H9 (cell line): ENCODE measurements at places on chromosomes 11 and 22. TPM values are rescaled to one million over a fixed set of nuclear protein-coding genes. Genes with fewer than 3 reads are reported as not detected.

Gene DNAJB7
- total RNA-seq, result not detected in 2 replicates

Gene CNGA4
- total RNA-seq, result 0.11 and 0.20 TPM in 2 replicates

Gene FGF4
- 0.59 and 0.68 TPM in 2 replicates for total RNA-seq

Gene SHISA8
- 0.72 and 1.4 TPM in 2 replicates for total RNA-seq

Gene OR51E2
- not detected in 2 replicates for total RNA-seq

Gene ARHGAP42
- 35.5 and 39.1 TPM in 2 replicates for total RNA-seq

Gene PDE2A
- total RNA-seq, result 3.4 and 4.3 TPM in 2 replicates

Gene IL18
- 0.31 TPM in 1 of 2 replicates, not detected in the other for total RNA-seq

Gene OR2AG1
- not detected in 2 replicates for total RNA-seq

Gene IGLL1
- total RNA-seq, result not detected in 2 replicates

Gene LRP4
- total RNA-seq, result 11.3 and 11.6 TPM in 2 replicates

Gene GP1BB
- 2.4 and 3.4 TPM in 2 replicates for total RNA-seq

GRCh38 chr22:39170825-39171622 lies 18.5 kb upstream of the CBX7 start:
- peak; percentile 89 for DNase-seq

GRCh38 chr11:33006010-33006409 lies 9.7 kb upstream of the DEPDC7 start:
- no peak for DNase-seq

DNA sequence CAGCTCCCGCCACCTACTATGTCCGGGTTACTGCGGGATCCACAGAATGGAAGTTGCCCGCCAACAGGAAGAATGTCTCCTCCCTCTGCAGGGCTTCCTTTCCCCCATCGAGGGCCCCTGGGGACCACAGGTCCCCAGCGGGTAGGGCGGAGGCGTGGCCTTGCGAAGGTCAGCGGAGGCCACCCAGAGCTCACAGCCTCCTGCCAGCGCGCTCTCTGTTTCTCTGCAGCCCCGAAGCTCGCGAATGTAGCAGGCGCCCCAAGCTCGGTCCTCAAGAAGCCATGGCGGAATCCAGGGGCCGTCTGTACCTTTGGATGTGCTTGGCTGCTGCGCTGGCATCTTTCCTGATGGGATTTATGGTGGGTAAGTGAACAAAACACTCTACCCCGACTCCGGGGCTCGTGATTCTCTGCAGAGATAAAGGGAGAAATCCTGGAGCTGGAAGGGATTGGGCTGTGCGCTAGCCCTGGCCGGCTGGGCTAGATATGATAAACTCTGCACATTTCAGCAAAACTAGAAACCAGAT lies at the start of gene NAALAD2:
TSS of gene NAALAD2 (plus strand) at position 186 of the 526 bp plus-strand sequence. CDS start at position 282, 96 bp downstream.
- DNase-seq, result peak; percentile 80

GRCh38 chr11:77081381-77081851 lies 14.6 kb downstream of the CAPN5 start:
- DNase-seq, result no peak

DNA sequence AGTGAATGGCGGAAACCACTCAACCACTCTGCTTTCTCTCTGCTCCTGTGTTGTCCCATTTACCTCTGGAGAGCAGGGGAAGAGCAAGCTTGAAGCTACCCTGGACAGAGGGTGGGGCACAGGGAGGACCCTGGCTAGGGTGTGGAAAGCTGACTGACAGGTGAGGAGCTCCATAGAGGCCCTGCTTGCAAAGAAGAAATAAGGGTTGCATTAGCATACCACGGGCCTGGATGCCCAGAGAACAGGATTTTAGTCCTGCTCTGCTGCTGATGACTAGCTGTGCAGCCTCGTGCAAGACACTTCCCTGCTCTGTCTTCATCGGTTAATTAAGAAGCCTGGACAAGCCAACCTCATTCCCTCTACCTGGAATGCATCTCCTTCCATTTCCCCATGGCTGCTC lies 135.0 kb downstream of the BUD13 start:
- DNase-seq, result no peak

DNA sequence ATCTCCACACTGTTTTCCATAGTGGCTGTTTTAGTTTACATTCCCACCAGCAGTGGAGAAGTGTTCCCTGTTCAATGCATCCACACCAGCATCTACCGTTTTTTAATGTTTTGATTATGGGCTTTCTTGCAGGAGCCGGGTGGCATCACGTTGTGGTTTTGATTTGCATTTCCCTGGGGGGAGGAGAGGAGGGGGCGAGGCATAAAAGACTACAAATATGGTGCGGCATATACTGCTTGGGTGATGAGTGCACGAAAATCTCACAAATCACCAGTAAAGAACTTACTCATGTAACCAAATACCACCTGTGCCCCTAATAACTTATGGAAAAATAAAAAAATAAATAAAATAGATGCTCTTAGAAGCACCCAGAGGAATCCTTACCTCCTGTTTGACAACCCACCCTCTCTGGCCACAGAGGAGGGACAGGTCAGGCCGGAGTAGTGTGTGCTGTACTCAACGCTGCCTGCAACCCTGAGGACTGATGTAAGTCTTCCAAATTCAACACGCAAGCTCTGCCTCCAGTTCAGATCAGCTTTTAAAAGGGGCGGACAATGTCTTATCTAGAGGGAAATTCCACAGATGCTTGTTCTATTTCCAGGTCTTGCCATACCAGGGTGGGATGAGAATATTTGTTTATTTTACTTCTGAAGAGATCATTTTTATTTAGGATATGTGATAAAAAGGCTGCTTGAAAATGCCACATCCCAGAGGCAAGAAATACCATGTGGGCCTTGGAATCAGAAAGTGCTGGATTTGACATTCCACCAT lies 329.6 kb upstream of the B3GAT1 start:
- no peak for DNase-seq

GRCh38 chr11:72353861-72354260 lies 80.5 kb downstream of the CLPB start:
- no peak for DNase-seq

- DNase-seq, result no peak
Observed at GRCh38 chr11:48008951-48009270, 28.6 kb downstream of the PTPRJ start.

DNA sequence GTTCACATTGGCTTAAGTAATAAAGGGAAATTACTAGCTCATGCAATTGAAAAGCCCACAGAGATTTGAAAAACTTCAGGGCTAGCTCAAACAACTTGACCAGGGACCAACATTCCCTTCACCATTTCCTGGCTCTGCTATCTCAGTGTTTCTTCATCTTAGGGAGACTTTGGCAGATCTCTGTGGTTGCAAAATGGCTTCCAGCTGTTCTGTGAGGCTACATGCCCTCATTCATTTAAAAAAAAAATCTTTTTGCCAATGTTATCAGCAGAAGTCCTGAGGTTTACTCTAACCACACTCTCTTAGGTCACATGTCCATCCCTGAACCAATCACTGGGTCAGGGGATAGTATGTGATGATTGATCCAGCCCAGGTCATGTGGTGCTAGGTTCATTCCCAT lies 13.9 kb upstream of the RASSF10 start:
- DNase-seq, result no peak

- DNase-seq, result peak; percentile 69
Observed at GRCh38 chr11:98455500-98456307, 565.0 kb upstream of the CNTN5 start.

DNA sequence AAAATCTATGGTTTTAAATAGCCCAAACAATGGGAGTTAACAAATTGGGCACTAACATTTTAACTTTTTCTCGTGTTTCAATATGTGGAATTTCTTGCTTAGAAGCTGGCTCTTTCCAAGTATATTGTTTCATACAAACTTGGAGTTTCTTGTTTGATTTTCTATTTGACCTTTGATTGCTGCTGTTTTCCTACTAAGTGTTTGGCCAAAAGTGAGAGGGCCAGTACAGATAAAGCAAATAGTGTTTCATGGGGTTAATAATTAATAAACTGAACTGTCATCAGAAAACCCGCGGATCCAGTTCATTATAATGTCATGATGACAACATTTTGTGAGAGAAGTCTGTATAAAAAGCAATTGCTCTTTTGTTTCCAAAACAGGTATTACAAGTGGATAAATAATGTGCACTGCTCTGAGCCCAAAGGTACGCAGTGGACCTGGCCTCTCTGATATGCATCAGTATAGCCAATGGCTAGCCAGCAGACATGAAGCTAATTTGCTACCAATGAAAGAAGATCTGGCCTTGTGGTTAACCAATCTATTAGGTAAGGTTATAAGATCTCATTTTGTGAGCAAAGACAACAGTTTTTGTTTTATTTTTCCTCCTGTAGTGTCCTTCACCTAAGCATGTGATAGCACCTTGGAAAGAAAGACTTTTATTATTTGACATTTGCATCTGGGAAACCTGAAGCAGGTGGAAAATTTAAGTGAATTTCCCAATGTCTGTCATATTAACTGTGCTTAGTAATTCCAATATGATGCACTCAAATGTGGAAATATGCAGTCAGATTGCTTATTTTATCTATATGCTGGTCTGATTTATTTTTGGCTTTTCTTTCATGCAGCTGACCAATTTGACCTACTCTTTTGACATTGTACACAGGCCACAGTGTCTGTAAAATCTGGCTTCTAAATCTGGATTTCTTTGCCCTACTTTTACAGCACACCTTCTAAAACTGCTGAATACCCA lies 8.3 kb downstream of the GAS2 start:
- no peak for DNase-seq

- DNase-seq, result no peak
Observed at GRCh38 chr11:83816572-83817187, 530.5 kb upstream of the CCDC90B start.

- DNase-seq, result no peak
Observed at GRCh38 chr11:122900587-122901202, 18.1 kb downstream of the JHY start.

DNA sequence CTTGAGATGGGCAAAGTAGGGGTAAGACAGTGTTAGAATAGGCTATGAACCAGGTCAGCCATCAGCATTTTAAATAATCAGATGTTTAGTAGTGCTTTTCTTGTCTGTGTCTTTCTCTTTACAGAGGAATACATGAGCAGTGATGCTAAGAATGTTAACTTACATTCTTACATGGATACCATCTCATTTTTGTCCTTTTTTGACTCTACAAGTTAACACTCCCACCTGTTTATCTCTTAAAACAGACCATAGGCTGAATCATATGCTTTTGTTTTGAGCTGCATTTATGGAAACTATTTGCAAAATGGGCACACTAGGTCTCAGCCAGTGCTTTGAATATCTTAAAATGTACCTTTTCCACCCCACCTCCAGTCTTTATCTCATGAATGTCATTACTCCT lies 25.6 kb upstream of the ADSL start:
- no peak for DNase-seq

- DNase-seq, result no peak
Observed at GRCh38 chr11:45525393-45525792, 140.0 kb downstream of the CHST1 start.

DNA sequence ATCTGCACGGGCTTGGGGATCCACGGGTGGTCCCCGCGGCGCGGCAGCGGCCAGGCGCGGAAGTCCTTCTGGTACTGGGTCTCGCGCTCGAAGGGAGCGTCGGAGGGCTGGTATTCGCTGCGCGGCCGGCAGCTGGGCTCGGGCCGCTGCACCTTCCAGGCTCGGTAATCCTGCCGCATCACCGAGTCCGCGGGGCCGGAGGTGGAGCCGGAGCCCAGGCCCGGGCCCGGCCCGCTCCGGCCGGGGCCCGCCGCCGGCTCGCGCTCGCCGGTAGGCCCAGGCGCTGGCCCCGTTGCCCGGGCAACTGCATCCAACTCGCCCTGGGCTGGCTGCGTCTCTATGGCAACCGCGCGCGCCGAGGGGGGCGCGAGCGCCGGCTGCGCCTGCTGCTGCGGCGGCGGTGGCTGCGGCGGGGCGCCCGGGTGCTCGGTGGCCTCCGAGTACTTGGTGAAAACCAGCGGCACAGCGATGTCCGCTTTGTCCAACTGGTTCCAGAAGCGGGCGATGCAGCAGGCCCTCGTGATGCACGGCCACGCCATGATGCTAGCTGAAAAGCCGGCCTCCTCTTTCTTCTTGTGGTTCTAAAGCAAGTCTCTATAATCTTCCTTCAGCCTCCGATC lies 897 bp downstream of the MAP6 start:
- peak; percentile 73 for DNase-seq
